ENCODE measurements at places on chromosomes 7 and 10. TPM values are rescaled to one million over a fixed set of nuclear protein-coding genes. Genes with fewer than 3 reads are reported as not detected.
A peak's percentile ranks its signal among the peaks of the same experiment; 100 is the strongest.

DNA sequence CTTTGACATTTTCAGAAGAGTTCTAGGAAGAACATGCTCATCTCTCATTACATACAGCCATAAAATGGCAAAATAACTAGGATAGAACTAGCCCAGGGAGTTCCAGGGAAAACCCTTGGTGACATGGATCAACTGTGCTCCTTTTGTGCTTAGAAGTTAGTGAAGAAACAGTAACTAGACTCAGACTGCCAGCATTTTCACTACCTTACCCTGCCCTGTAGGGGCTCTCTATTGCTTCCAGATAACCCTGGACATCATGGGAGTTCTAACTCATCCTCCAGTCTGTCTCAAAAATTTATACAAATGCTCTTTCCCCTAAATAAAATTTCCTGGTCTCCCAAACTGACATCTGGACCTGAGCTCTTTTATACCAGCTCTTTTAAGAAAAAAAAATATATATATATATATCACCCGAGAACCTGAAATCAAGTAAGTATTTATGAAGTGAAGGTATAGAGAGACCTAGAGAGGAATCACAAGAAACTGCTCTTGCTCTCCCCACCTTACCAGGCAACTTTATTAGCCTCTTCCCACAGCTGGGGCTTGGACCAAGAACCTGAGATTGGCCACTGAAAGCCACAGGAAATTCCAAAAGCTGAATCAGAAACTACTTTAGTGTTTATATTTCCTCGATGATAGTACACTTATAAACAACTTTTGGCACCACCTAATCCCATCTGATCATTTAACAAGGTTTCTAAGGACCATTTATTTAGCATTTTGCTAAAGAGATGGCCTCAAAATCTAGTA lies 101.4 kb downstream of the RELN start:
- DNase-seq, result no peak

GRCh38 chr10:71397296-71398212 lies 834 bp downstream of the CDH23 start:
- DNase-seq, result no peak

- DNase-seq, result no peak
These were observed 65.8 kb upstream of the SEMA3C start for GRCh38 chr7:80984619-80985018.

GRCh38 chr7:91565499-91566401 lies 301.5 kb downstream of the FZD1 start:
- peak; percentile 17 for DNase-seq

DNA sequence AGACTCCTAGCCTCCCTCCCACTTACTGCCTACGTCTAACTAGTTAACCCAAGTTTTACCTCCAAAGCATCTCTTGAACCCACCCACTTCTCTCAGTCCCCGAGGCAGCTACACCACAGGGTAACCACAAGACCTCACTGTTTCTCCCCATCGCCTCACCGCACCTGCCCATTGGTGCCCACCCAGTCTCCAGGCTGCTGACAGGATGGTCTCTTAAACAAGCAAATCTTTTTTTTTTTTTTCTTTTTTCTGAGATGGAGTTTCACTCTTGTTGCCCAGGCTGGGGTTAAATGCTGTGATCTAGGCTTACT lies 47.0 kb downstream of the DENND2A start:
- no peak for DNase-seq

- no peak for DNase-seq
These were observed 2.2 kb upstream of the TMEM270 start for GRCh38 chr7:73858807-73859206.

DNA sequence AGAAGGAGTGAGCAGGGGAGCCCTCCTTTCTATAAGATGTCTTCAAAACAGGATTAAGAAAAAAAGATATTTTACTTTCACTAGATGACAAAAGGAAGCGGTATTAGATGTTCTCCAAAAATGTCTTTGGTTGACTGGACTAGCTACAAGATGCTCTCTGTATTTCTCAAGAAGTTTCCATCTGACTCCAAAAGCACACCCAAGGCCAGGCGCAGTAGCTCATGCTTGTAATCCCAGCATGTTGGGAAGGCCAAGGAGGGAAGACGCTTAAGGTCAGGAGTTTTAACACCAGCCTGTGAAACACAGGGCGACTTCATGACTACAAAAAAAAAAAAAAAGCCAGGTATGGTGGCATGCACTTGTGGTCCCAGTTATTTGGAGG lies 84.5 kb downstream of the PIP4K2A start:
- no peak for DNase-seq

DNA sequence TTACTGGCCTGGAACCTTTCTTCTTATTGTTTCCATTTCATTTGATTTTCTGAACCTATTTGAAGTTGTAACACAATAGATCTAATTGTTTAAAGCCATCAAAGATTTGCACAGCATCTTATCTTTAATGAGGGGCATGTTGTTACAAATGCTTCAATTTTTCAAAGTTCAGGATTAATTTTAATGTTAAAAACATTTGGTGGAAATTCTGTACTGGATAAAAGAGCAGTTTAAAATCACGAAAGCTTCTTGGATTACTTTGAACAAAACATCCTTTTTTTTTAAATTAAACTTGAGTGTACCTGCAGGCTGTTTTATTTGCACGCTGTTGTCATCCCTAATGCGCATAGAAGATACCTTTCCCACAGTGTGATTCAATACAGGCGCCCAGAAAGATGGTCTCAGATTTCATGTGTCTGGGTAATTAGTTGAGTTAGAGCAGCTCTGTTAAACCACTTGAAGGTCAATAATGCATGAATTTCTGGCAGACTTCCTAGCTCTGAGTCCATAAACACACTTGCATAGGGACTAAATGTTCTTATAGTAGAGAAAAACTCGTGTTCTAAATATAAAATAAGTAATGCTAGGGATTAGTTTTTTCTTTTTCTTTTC lies 29.3 kb upstream of the DDX50 start:
- DNase-seq, result peak; percentile 75

- no peak for DNase-seq
These were observed 22.3 kb upstream of the SLC25A13 start for GRCh38 chr7:96344236-96344635.

DNA sequence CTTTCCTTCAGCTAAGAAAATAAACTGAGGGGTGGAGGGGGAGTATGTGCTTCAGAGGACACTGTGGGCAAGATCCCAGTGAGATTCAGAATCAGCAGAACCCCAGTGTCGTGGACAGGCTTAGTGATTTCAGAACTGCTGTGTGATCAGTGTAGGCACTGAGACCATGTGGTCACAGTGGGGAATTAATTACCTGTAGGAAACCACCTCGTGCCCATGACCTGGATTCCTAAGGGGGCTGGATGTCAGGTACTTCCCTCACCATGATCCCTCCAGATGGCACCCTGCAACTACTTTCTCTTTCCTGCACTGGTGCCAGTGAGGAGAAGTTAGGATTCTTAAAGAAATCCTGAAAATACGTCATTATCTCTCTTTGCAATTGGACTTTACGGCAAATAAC lies 64.4 kb downstream of the HBP1 start:
- DNase-seq, result no peak

Gene EVX1
- 1.1 TPM for total RNA-seq

GRCh38 chr7:96441436-96442084 lies 119.7 kb upstream of the SLC25A13 start:
- DNase-seq, result no peak

DNA sequence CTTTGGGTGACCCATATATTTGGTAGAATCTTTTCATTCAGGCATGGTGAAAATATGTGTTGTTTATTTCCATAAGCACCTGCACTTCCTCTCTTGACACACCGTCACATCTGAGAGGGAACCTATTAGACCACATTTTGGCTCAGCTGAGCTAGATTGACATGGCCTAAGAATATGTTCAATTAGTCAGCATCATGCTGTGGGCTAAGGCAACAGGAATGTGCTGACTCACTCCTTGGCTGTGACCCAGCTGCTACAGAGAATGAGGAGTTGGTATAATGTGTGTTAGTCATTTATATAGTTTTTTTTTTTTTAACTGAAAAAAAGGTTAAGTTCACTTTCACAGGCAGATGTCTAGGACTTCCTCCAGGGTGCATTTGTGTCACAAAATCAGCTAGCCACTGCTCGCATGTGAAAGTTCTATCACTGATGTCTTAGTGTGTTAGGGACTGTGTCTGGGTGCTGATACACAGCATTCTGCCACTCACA lies 180.6 kb downstream of the SEMA3E start:
- peak; percentile 82 for DNase-seq

Gene HECW1
- 7.6 TPM for total RNA-seq

DNA sequence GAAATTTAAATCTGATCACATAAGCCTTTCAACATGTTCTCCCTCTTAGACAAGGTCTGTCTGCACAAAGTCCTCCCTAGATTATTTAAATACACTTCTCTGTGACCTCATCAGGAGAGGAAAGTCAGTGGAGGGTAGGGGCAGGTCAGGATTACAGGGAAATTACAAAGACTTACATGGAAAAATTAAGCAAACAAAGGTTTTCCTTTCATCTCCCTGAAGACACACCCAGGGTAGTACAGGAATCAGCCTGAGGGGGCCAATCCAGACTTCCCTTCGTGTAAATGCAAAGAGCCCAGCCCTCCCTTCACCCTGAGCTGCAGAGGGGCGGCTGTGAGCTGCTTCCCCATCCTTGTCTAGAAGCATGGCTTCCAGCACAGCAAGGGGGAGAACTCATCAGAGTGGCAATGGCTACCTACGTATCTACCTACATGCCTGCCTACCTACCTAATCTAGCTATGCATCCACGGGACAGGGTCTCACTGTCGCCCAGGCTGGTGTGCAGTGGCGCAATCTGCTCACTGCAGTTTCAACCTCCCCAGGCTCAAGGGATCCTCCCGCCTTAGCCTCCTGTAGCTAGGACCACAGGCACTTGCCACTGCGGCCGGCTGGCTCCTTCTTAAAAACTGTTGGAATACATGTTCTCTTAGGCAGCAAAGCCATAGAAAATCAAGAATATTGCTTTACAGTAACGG lies 33.2 kb downstream of the PITRM1 start:
- no peak for DNase-seq

GRCh38 chr7:117169907-117170306 lies 153.0 kb downstream of the WNT2 start:
- DNase-seq, result no peak

DNA sequence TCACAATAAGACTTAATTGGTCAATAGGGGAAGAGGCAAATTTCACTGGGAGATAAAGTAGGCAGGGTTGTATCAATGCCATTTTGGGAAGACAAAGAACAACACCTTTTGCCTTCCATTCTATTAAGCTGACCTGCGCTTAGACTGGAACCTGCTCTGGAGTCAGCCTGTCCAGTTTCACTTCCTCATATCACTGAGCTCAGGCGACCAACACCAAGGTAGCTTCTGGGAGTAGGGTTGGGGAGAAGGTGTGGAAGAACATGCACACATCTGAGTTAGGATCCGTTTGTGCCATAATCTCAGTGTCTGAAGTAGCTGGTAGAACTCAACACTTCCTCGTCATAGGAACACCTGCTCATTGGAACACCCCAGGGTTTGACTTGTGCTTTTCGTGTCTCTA lies 527.4 kb upstream of the IGFBP3 start:
- no peak for DNase-seq

DNA sequence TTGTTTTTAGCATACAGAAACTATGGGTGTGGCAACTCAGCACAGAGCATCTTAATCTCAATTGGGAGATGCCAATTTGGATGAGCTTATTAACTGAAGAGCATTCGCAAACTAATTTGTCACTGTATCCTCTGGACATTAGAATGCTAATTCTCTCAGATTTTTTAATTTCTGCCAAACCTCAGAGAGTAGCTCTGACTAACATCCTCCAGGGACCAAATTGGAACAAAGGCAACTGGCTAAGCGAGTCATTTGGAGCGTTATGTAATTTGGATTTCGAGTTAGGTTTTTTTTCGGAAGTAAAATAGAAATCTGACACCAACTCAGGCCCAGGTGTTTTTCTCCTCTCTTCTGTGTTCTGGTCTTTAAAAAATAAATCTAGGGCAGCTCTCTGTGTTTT lies 201.9 kb downstream of the BMPER start:
- DNase-seq, result no peak

DNA sequence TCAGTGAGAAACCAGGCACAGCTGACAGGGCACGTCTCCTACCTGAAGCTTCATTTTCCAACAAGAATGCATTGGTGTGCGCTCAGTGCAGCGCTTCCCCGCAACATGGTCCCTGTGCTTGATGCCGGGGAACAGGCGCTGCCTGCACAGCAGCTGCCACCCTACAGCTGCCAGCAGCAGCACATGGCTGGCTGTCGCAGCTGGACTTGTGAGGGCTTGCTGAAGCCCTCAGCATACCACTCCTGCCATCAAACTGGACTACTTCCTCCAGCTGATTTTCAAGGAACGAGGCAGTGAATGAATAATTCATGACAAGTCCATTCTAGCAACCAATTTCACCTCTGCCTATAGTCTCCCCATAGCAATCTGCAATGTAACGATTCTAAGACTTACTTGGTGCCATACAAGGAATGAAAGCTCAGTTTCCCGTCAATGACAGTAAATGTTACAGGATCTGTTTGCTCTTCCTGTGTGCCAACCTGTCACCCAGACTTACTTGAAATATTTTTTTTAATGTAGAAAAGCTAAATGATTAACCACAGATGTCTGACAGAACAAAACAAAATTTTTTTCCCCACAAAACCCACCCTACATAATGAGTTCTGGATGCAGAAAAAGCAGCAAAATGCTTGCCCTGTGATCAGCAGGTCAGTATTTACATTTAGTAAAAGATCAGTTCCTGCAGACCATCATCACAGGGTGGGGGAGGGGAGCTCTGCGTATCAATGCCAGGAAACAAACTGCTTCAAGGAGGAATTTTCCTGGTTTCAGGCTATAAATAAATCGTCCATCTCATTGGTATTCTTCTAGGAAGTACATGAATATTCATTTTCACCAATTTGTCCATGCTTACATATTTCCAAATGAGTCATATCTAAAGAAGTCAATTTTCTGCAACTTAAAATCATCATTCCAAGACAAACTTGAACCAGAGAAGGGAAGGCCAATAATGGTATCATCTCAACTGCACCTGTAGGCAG lies 140.6 kb downstream of the ALOX5 start:
- DNase-seq, result no peak

Gene PLCE1
- 10.8 TPM for total RNA-seq

Gene TAC1
- 0.48 TPM for total RNA-seq

- DNase-seq, result no peak
These were observed 29.7 kb downstream of the TMEM270 start for GRCh38 chr7:73890555-73891147.

GRCh38 chr7:38709123-38709522 lies 78.0 kb upstream of the AMPH start:
- DNase-seq, result no peak

Gene TLL2
- 0.84 TPM for total RNA-seq

GRCh38 chr10:11783558-11783865 lies 39.6 kb upstream of the PROSER2 start:
- DNase-seq, result peak; percentile 6

DNA sequence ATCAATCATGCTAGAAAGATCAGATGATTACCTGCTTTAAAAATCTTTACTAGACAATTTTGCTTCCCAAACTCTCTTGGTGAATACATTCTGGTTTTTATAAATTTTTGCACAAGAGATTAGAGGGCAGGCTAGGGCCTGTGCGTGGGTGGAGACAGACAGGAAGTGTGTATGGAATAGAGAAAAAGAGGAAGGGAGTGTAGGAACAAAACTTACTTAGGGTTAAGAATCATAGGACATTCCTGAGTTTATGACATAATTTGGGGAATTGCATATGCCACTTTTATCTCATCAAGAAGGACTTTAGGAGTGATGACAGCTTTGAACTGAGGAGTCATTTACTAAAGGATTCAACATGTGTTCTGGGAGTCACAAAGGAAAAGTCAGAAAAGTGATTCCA lies 31.3 kb downstream of the LAMB1 start:
- DNase-seq, result no peak

All from hepatocyte (in vitro differentiated cells).